NCI-H2081 (cell line): ENCODE measurements at places on chromosomes 6 and 20.

DNA sequence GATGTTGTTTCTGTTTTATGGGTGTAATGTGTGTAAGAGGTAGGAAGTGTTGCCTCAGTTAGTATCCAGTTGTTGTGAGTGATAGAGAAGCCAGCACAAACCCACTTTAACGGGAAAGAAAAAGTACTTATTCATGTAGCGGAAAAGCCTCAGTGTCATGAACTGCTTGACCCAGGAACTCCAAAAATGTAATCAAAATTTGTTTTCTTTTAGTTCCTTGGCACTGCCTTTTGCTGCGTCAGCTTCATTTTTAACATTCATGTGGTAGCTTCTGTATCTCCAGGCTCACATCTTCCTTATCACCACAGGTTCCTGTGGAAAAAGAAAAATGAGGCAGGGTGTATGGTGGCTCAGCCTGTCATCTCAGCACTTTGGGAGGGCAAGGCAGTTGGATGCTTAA lies 46.4 kb upstream of the CCDC28A start:
- no peak for DNase-seq

DNA sequence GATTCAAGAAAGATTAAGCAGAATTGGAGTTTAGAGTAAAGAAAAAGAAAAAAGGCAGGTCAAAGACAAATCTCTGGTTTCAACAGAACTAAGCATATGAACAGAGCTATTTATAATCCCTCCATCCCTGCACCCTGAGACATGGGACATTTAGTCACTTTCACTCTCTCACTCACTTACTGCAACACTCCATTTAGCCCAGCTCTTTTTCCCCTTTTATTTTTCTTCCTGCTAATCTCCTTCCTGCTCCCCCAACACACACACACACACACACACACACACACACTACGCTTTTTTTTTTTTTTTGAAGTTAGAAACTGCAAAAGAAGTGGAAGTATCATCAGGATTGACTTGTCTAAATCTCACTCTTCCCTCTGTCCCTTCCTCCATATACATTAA lies 45.1 kb upstream of the TBC1D7 start:
- no peak for DNase-seq

GRCh38 chr6:149131891-149132290 lies 185.6 kb upstream of the TAB2 start:
- DNase-seq: no peak

- DNase-seq: no peak
Observed at GRCh38 chr20:3014179-3014578, 29.2 kb upstream of the GNRH2 start.

DNA sequence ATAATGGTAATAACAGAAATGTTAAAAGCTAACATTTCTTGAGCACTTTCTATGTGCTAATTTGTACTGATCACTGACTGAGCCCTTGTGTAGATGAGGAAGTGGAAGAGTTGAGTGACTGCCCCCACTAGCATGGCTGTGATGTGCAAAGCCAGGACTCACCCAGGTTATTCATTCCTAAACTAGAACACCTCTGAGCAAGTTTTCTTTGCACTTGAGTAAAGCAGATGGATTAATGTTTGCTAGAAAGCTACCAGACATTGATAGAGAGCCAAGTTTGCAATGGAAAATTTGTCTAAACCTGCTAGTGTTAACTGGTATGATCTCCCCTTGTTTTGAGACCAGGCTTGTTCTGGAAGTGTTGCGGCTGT lies 467.4 kb upstream of the PLCB4 start:
- DNase-seq: no peak

GRCh38 chr6:12516070-12516469 lies 200.5 kb upstream of the PHACTR1 start:
- no peak for DNase-seq

GRCh38 chr20:62804021-62804626 lies 511 bp upstream of the OGFR start:
- no peak for DNase-seq

- DNase-seq: no peak
Observed at GRCh38 chr6:142758629-142759025, 186.3 kb downstream of the HIVEP2 start.

- DNase-seq: no peak
Observed at GRCh38 chr6:52535711-52536423, 41.0 kb downstream of the TRAM2 start.
